ENCODE measurements at places on chromosomes 3 and 15.

- DNase-seq: peak; percentile 49
Observed at GRCh38 chr3:122576174-122576940, 1.1 kb upstream of the PARP15 start.

DNA sequence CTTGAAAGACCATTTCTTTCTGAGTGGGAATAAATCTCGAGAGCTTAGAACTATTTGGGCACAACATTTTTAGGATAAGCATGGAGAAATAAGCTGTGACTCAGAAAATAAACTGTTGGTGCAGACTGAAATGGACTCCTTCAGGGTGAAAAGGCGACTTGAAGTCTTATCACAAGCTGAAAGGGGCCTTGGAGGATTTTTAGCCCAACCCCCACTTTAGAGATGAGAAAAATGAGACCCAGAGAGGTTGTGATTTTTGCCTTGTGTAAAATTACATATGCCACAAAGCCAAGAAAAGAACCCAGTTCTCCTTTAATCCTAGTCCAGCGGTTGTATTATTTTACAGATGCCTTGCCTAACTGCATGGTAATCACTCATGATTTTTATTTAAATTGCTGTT lies 1.5 kb downstream of the ATP1B3 start:
- no peak for DNase-seq

- DNase-seq: no peak
Observed at GRCh38 chr3:108672701-108673100, 83.2 kb downstream of the DZIP3 start.

- DNase-seq: no peak
Observed at GRCh38 chr3:114103858-114104257, 47.3 kb downstream of the QTRT2 start.
